Activated CD4-positive, alpha-beta memory T cell treated with anti-CD3 and anti-CD28 coated beads, Interleukin-2, amount 10 ng/mL, durations not matched to agents 7 days and 5 days (primary cell): ENCODE measurements at places on chromosomes 11 and 22. TPM values are rescaled to one million over a fixed set of nuclear protein-coding genes. Genes with fewer than 3 reads are reported as not detected.

The CLCF1 gene
- total RNA-seq: 0.65 TPM

The CDC42EP1 gene
- 1.1 TPM for total RNA-seq

The PAMR1 gene
- not detected for total RNA-seq

The FSHB gene
- total RNA-seq: not detected

The NXPE4 gene
- not detected for total RNA-seq
